H1 (cell line): ENCODE measurements at places on chromosomes 2 and 18. TPM values are rescaled to one million over a fixed set of nuclear protein-coding genes. Genes with fewer than 3 reads are reported as not detected.

ZSWIM2 gene
- not detected in 2 replicates for polyA plus RNA-seq

C18orf54 gene
- polyA plus RNA-seq: 4.1 and 6.7 TPM in 2 replicates

TXNDC2 gene
- 0.11 TPM in 1 of 2 replicates, not detected in the other for polyA plus RNA-seq

CRYBA2 gene
- not detected in 2 replicates for polyA plus RNA-seq

ATOH8 gene
- polyA plus RNA-seq: 0.53 and 0.74 TPM in 2 replicates

MC2R gene
- polyA plus RNA-seq: not detected in 2 replicates

MDH1B gene
- 0.89 and 1.5 TPM in 2 replicates for polyA plus RNA-seq

POU3F3 gene
- 0.02 TPM in 1 of 2 replicates, not detected in the other for polyA plus RNA-seq

RMDN2 gene
- polyA plus RNA-seq: 0.35 and 0.53 TPM in 2 replicates

GTF3C2 gene
- 121 and 127 TPM in 2 replicates for polyA plus RNA-seq

ANKRD30BL gene
- polyA plus RNA-seq: 0.05 and 0.06 TPM in 2 replicates

FKBP1B gene
- 135 and 151 TPM in 2 replicates for polyA plus RNA-seq

ARHGAP15 gene
- polyA plus RNA-seq: 0.03 TPM in 1 of 2 replicates, not detected in the other

MARCHF4 gene
- 1.8 and 1.9 TPM in 2 replicates for polyA plus RNA-seq

CTNNA2 gene
- polyA plus RNA-seq: 3.6 and 3.9 TPM in 2 replicates

SP5 gene
- polyA plus RNA-seq: 0.17 and 0.46 TPM in 2 replicates

CD207 gene
- not detected in 2 replicates for polyA plus RNA-seq

TP53I3 gene
- polyA plus RNA-seq: 34.5 and 36.3 TPM in 2 replicates

HDHD2 gene
- polyA plus RNA-seq: 11.1 and 16.7 TPM in 2 replicates

XDH gene
- 0.46 and 0.68 TPM in 2 replicates for polyA plus RNA-seq

XIRP2 gene
- 0.02 TPM in 1 of 2 replicates, not detected in the other for polyA plus RNA-seq

C1QL2 gene
- polyA plus RNA-seq: 0.80 and 1.3 TPM in 2 replicates

CD8B2 gene
- 0.02 and 0.03 TPM in 2 replicates for polyA plus RNA-seq

CFC1 gene
- 0.14 and 0.49 TPM in 2 replicates for polyA plus RNA-seq

ERICH2 gene
- 0.20 TPM in 1 of 2 replicates, not detected in the other for polyA plus RNA-seq

PGAP1 gene
- 7.5 and 8.3 TPM in 2 replicates for polyA plus RNA-seq

WDSUB1 gene
- polyA plus RNA-seq: 4.4 and 5.5 TPM in 2 replicates

FHOD3 gene
- 7.6 and 9.7 TPM in 2 replicates for polyA plus RNA-seq

STAT4 gene
- 0.33 and 0.36 TPM in 2 replicates for polyA plus RNA-seq

HS1BP3 gene
- 11.3 and 16.1 TPM in 2 replicates for polyA plus RNA-seq

AMER3 gene
- 0.15 and 0.17 TPM in 2 replicates for polyA plus RNA-seq

PTPN18 gene
- 13.2 and 15.6 TPM in 2 replicates for polyA plus RNA-seq

CTAGE1 gene
- not detected in 2 replicates for polyA plus RNA-seq

PLGLB2 gene
- 0.14 TPM in 1 of 2 replicates, not detected in the other for polyA plus RNA-seq

ARHGAP25 gene
- 1.00 and 2.4 TPM in 2 replicates for polyA plus RNA-seq

DSC3 gene
- polyA plus RNA-seq: 0.61 and 0.70 TPM in 2 replicates

SLC4A3 gene
- 4.8 and 8.2 TPM in 2 replicates for polyA plus RNA-seq

ATP8B1 gene
- 1.1 TPM in 2 replicates for polyA plus RNA-seq

C2orf80 gene
- 0.41 and 0.97 TPM in 2 replicates for polyA plus RNA-seq

KCNK3 gene
- 0.29 and 0.33 TPM in 2 replicates for polyA plus RNA-seq

TMEM17 gene
- 0.89 and 1.2 TPM in 2 replicates for polyA plus RNA-seq

SLC19A3 gene
- 7.0 and 8.4 TPM in 2 replicates for polyA plus RNA-seq
